Bronchus fibroblast of lung (primary cell): ENCODE measurements at places on chromosomes 5 and 9. TPM values are rescaled to one million over a fixed set of nuclear protein-coding genes. Genes with fewer than 3 reads are reported as not detected.

The PAEP gene
- total RNA-seq, result not detected in 2 replicates

The CTXN3 gene
- not detected in 2 replicates for total RNA-seq

The WNK2 gene
- total RNA-seq, result under 0.01 TPM in 1 of 2 replicates, not detected in the other

The INSL6 gene
- total RNA-seq, result not detected in 2 replicates

The CCNJL gene
- total RNA-seq, result 0.34 and 1.0 TPM in 2 replicates

The FGD3 gene
- total RNA-seq, result not detected in 2 replicates

The SPINK6 gene
- total RNA-seq, result not detected in 2 replicates

The TXNDC8 gene
- not detected in 2 replicates for total RNA-seq

The GTF3C4 gene
- total RNA-seq, result 7.0 and 8.6 TPM in 2 replicates

The PLK2 gene
- 101 and 102 TPM in 2 replicates for total RNA-seq

The ZFP2 gene
- 0.67 and 1.0 TPM in 2 replicates for total RNA-seq

The CATSPER3 gene
- total RNA-seq, result 0.17 and 0.30 TPM in 2 replicates

The IL7R gene
- 12.9 and 14.0 TPM in 2 replicates for total RNA-seq

The TEX10 gene
- total RNA-seq, result 21.3 and 21.7 TPM in 2 replicates

The ZNF483 gene
- 0.17 and 0.59 TPM in 2 replicates for total RNA-seq

The NMUR2 gene
- total RNA-seq, result not detected in 2 replicates

The SOWAHA gene
- under 0.01 TPM in 1 of 2 replicates, not detected in the other for total RNA-seq

The FGF10 gene
- 1.0 TPM in 2 replicates for total RNA-seq

The RASGEF1C gene
- total RNA-seq, result not detected in 2 replicates

The TPPP gene
- under 0.01 and 0.17 TPM in 2 replicates for total RNA-seq

The EMB gene
- 0.74 and 1.0 TPM in 2 replicates for total RNA-seq

The TRIM7 gene
- 5.5 and 7.6 TPM in 2 replicates for total RNA-seq

The SH3GL2 gene
- total RNA-seq, result 0.30 and 0.34 TPM in 2 replicates

The AIF1L gene
- under 0.01 and 0.30 TPM in 2 replicates for total RNA-seq

The CDC23 gene
- total RNA-seq, result 16.2 and 17.0 TPM in 2 replicates

The FOXD1 gene
- 18.3 and 19.5 TPM in 2 replicates for total RNA-seq

The GNAQ gene
- 13.8 and 16.2 TPM in 2 replicates for total RNA-seq

The EGFLAM gene
- 1.2 TPM in 2 replicates for total RNA-seq

The LEAP2 gene
- 0.34 and 0.45 TPM in 2 replicates for total RNA-seq

The SOHLH1 gene
- total RNA-seq, result not detected in 2 replicates

The LCN1 gene
- not detected in 2 replicates for total RNA-seq

The CARD9 gene
- total RNA-seq, result 1.9 and 2.4 TPM in 2 replicates

The PTGES gene
- total RNA-seq, result 4.0 TPM in 2 replicates

The PMPCA gene
- 52.8 and 62.6 TPM in 2 replicates for total RNA-seq

The INSL4 gene
- total RNA-seq, result not detected in 2 replicates

The PKN3 gene
- 10.3 and 10.4 TPM in 2 replicates for total RNA-seq

The HTR1A gene
- total RNA-seq, result not detected in 2 replicates

The TAF11L10 gene
- not detected in 2 replicates for total RNA-seq

The FAM81B gene
- total RNA-seq, result not detected in 2 replicates

The CD72 gene
- 0.50 and 1.0 TPM in 2 replicates for total RNA-seq

The NR6A1 gene
- 0.15 and 1.2 TPM in 2 replicates for total RNA-seq

The CBY3 gene
- not detected in 2 replicates for total RNA-seq

The HMCN2 gene
- not detected in 2 replicates for total RNA-seq

The CDK7 gene
- total RNA-seq, result 34.5 and 35.3 TPM in 2 replicates

The PCDHB6 gene
- not detected in 2 replicates for total RNA-seq

The WDR38 gene
- not detected in 2 replicates for total RNA-seq

The CAMK4 gene
- total RNA-seq, result 8.6 and 9.9 TPM in 2 replicates
